ENCODE measurements at places on chromosomes 2 and 18.
A peak's percentile ranks its signal among the peaks of the same experiment; 100 is the strongest.

GRCh38 chr2:20282916-20283592 lies 58.1 kb upstream of the SDC1 start:
- H3K27me3 ChIP-seq: no peaks in the 10 kb centered on the region
- H3K4me3 ChIP-seq: no peak overlapping the region

DNA sequence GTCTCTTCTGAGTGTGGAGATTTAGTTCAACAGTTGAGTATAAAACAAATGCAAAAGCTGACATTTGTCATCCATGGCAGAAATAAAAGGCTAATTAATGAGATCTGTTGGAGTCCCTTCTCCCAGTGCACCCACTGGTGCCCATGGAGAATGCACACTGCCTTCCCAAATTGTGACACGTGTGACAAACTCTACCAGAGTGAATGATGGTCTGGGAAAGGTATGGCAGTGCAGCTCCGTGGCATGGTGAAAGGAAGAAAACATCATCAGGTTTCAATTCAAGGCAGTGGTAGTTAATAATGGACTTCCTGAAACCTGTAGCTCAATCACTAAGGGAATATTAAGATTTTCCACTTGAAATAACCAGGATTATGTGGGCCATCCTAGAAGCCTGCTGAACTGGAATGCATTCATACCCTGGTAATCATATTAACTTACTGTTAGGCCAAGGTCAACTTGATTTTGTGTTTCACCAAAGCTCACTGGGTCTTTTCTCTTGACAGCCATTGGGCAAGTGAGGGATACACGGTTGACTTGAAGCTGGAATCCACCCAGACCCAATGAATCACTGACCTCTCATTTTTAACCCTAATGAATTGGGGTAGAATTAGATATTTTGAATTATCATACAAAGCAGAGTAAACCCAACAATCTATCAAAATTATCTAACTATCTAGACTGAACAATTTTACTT lies 167.6 kb downstream of the AFF3 start:
- peaks cover 75% of the 10 kb centered on the region for H3K4me1 ChIP-seq
- peak overlapping the region; percentile 86 for H3K27ac ChIP-seq
- DNase-seq: no peak
- H3K27me3 ChIP-seq: no peaks in the 10 kb centered on the region

DNA sequence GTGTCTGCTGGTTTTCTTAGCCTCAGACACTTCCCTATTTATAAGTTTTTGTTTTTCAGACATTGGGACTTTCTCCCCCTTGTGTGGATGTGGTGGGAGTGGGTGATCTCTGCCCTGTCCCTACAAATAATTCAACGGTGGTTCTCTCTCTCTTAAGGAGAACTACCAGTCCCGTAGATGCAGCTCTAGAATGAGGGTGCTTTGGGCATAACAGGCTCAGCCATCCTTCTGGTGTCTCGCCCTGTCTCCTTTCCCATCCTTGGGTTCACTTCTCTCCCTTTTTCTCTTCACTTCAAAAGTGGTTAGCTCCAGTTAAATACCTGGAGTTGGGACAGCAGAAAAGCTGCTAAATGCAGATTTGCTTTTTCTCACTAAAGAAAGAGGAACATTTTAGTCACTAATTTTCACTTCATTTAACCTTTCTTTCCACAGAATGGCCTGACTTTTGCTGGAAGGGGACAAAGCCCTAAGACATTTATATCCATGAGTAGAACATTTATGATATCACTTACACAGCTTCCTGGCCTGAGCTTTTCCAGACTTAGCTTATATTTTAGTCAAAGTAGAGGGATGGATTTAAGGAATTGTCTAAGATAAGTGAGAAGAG lies 121.2 kb upstream of the CXCR4 start:
- H3K27me3 ChIP-seq: no peaks in the 10 kb centered on the region
- no peak overlapping the region for H3K27ac ChIP-seq
- H3K4me3 ChIP-seq: no peak overlapping the region
- DNase-seq: no peak
- H3K4me1 ChIP-seq: peaks cover 4% of the 10 kb centered on the region

- H3K4me1 ChIP-seq: peaks cover 23% of the 10 kb centered on the region
- peaks cover 14% of the 10 kb centered on the region for H3K27me3 ChIP-seq
- peaks cover 1% of the 10 kb centered on the region for H3K36me3 ChIP-seq
- H3K4me3 ChIP-seq: no peak overlapping the region
- H3K27ac ChIP-seq: no peak overlapping the region
- no peak for DNase-seq
Measured at GRCh38 chr18:69399253-69399652, 1.4 kb upstream of the DOK6 start.

All from chondrocyte (in vitro differentiated cells).